Stimulated activated CD8-positive, alpha-beta memory T cell treated with anti-CD3 and anti-CD28 coated beads, Interleukin-15, amount 100 ng/mL, for 48 hours (primary cell): ENCODE measurements at places on chromosomes 16 and 17.

DNA sequence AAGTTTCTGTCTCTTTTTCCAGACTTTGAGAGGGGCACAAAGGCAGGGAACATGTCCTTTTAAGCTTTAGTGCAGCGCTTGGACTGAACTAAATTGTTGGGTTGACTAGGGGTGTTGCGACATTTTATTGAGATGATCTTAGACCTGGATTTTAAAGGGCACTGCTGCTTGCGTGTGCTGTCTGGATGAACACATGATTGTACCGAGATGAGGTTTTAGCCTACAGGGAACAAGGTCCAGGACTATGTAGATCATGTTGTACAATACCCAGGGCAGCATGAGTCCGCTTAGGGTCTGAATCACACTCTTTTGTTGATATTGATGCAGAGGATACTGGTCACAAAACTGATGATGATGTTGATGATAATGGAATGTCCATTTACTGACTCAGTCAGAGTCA is 5.2 kb upstream of the RGS9 start:
- no peak for DNase-seq

GRCh38 chr16:4925791-4926190 is 11.2 kb downstream of the PPL start:
- no peak for DNase-seq

DNA sequence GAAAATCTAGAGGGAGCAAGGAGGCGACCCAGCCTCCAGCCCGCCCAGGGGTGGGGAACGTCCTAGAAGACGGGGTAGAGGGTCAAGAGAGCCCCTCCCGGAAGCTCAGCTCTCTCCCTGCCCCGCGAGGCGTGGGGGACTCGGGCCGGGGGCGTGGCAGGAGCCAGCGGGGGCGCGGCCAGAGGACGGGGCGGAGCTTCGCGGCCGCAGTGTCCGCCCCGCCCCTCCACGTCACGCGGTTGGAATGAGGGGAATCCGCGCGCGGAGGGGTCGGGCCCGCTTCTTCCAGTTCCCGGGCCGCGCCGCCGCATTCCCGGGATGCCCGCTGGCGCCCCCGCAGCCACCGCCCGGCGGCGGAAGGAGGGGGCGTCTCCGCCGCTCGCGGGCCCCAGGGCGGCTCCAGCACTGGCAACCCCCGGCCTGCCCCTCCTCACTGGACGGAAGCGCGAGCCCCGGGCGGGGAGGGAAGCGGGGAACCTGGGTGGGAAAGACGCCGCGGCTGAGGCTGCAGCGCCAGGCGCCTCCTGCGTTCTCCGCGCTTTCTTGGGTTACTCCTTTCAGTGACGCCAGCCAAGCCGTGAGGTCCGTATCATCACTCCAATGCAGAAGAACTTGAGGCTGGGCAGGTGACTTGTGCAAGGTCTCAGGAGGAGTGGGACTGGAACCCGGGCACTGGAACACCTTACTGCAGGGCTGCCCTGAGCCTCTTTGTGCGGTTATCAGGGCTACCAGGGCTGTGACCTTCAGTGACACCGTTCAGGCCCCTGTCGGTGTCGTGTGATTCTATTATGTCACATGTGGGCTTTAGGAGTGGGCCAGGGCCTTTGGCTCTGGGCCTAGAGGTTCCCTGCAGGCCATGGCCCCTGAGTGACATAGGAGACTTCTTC is 4.3 kb downstream of the MYO1C start:
- DNase-seq: peak; percentile 46

GRCh38 chr16:49926941-49927340 is 71.0 kb upstream of the ZNF423 start:
- DNase-seq: no peak

GRCh38 chr16:74657870-74658642 is 8.6 kb downstream of the RFWD3 start:
- no peak for DNase-seq

- DNase-seq: no peak
Measured at GRCh38 chr17:57271821-57272220, 15.5 kb downstream of the MSI2 start.

GRCh38 chr17:79981661-79982101 is 54.0 kb downstream of the TBC1D16 start:
- no peak for DNase-seq

DNA sequence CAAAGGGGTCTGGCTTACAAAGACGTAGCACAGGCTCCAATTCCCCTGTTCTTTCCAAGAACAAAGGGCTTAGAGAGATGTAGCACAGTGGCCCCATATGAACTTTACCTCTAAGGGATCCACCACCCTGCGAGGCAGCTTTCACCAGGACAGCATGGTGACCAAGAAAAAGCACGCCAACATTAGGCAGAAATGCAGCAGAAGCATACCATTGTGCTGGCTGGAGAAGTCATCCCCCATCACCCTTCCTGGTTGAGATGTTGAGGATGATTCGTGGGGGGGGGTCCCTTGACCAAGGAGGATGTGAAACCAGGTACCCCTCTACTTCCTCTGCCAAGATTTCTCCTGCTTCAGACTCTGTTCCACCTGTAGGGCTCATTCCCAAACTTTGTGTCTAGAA is 48.4 kb downstream of the TMEM114 start:
- no peak for DNase-seq

- no peak for DNase-seq
Measured at GRCh38 chr17:76529224-76530094, 8.1 kb downstream of the CYGB start.

DNA sequence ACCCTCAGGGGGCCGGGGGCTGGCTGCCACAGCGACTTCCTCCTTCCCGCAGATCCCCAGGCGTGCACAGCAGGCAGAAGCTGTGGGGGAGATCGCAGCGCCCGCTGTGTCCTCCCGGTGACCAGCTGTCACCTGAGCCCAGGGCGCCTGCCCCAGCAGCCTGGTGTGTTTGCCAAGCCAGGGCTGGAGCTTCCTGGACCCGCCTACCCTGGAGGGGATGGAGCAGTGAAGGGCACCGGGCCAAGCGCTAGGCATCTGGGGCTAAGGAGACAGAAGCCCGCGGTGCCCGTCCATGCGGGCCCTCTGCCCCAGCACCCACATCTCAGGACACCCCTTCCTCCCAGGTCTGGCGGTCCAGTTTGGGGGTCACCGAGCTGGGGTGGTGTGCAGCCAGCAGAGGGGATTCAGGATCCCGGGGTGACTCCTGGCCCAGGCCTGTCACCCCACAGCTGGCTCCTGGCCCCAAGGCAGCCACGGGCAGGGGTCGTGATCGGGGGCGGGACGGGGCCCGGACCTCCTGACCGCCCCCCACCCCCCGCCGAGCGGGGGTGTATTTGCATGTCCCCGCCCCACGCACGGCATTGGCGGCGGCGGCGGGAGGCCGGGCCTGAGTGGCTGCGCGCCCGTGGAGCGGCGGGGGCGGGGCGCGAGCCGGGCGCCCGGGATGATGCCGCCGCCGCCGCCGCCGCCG is at the start of gene RAB26:
Gene RAB26 (plus strand): TSS at position 645 of the 691 bp plus-strand sequence. CDS start 159 bp downstream, outside the sequence.
- no peak for DNase-seq

DNA sequence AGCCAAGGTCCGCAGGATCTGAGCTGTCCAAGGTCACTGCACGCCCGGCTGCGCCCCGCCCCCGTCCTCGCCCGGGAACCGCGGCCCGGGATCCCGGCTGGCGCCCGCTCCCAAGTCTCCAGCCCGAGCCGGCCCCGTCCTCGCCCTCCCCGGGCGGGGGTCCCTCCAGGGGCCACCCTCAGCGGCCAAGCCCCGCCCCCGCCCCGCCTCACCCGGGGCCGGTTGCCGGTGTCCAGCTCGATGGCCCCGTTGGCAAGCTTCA is 216 bp downstream of the VPS9D1 start:
- no peak for DNase-seq

DNA sequence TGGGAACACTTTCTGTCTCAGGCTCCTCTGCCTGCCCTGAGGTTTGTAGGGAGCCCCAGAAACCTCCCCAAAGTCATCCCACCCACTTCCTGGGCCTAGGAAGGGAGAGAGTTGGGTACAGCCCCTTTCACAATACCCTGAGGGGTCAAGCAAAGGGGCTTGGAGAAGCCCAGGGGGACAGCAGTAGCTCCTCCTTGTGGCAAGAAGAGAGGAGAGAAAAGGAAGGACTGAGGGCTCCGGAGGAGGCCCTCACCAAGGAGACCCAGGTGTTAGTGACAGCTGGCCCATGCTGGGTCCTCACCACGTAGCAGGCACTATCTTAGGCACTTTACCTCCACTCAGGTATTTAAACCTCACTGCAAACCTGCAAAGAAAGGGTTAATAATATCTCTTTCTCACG is 112.8 kb downstream of the IRX5 start:
- no peak for DNase-seq

DNA sequence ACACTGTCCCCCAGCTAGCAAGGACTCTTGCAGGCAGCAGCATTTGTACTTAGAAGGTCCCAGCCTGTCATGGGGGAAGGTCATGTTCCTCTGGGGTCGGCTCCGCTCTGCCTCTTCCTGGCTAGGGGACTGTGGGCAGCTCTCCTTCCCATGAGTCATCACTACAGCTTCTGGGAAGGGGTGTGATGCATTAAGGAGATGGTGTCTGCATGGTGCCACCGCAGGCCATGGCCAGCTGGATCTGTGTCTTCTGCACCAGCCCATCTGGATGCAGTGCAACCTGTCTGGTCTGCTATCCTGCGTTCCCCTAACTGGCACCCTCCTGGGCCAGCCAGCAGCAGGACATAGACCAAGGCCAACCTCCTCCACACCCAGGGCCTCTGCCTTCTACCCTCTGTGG is 6.3 kb downstream of the STARD3 start:
- no peak for DNase-seq

DNA sequence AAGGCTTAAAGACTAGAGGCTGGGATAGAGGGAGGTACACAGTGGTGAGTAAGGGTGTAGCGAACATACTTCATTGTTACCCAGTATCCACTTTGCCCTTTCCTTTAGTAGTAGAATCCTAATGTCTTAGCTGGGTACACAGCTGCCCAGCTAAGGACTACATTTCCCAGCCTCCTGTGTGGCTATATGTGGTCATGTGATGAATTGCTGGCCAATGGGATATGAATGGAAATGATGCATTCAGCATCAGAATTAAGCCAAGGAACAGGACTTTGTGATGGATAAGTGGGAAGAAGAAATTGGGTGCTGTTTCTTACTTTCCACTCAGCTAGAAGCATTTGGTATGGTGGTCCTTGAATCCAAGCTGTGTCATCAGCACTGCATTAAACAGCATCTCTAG is 55.9 kb downstream of the FOXL1 start:
- DNase-seq: no peak

DNA sequence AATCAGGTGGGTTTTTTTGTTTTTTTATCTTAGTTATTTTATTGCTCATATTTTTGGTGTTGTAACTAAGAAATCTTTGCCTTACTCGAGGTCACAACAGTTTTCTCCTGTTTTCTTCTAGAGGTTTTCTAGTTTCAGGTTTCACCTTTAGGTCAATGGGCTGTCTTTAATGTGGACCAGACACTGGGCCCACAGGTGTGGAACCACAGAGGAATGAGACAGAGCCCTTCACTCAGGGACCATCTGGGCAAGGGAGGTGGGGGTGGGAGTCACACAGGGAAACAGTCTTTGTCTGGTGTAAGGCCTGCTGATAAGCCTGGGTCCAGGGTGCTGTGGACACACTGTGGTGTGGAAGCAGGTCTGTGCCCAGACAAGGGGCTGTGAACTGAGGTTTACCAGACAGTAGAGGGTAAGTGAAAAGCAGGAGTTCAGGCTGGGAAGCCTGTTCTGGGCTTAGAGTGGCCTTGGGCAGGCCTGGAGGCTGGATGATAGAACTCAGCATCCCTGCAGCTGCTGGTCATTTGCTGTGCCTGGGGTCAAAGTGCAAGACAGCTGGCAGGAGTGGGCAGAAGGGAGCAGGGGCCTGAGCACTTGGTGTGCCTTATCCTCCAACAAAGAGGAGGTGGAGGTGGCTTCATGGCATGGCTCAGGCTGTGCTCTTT is 75.6 kb downstream of the SPECC1 start:
- DNase-seq: no peak

GRCh38 chr16:3938843-3939624 is 58.5 kb upstream of the CREBBP start:
- DNase-seq: peak; percentile 43

- DNase-seq: no peak
Measured at GRCh38 chr16:75575958-75576357, 9.8 kb downstream of the GABARAPL2 start.

- DNase-seq: peak; percentile 2
Measured at GRCh38 chr17:36149296-36149820, 27.1 kb downstream of the TBC1D3B start.

GRCh38 chr16:72969146-72969545 is 78.8 kb downstream of the ZFHX3 start:
- DNase-seq: no peak
